Brain pericyte (primary cell): ENCODE measurements at places on chromosomes 7 and 10.

GRCh38 chr7:30027740-30028215, 434 bp upstream of the PLEKHA8 start:
- DNase-seq = no peak

- no peak for DNase-seq
Measured at GRCh38 chr7:158648787-158649186, 55.8 kb downstream of the NCAPG2 start.

DNA sequence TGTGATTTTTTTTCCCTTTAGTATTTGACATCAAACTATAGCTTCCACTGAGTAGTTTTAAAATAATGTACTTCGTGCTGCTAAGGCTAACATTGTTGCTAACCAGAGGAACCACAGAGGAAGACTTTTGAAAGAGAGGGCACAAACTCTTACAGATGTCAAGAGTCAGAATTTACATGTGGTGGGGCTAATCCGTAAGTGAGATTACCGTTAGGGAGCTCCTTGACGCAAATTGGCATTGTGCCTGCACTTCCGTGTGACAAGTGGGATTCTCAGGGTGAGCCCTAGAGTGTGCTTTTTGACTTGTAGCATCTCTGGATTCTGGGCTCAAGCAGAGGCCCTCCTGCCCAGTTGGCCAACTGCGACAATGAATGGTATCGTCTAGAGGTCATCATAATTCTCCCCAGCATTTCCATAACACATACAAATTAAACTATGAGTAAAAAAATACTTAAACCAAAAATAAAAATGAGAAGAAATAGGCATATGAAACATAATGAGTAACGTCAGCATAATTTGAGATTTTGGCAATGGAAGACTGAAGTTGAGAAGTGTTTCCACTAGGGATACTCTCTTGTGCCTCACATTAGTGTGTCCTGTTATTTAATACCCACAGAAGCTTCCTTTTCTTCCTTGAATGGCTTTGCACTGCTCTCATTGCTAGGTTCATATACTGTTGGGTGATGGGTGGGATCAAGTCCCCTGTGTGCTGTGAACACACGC, 164.0 kb downstream of the SDK1 start:
- no peak for DNase-seq

DNA sequence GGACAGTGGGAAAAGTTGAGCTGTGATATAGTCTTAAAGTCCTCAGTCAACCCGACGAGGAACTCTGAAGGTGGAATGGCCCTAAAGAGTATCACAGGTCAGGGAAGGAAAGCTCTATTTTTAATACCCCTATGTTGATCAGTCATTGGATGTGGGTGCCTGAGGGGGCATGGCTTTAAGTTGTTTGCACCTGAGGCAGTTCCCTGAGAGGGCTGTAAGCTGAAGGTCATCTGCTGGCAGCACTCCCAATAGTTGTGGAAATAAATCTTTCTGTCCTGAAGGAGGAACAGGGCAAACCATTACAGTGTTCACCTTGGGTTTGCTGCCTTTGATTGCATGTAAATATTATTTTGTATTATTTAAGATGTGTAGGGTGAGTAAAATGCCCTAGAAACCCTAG, 17.8 kb upstream of the C1GALT1 start:
- DNase-seq = no peak
